CD4-positive, alpha-beta T cell treated with Interferon gamma for 1 hour (primary cell): ENCODE measurements at places on chromosomes 5 and 9.

DNA sequence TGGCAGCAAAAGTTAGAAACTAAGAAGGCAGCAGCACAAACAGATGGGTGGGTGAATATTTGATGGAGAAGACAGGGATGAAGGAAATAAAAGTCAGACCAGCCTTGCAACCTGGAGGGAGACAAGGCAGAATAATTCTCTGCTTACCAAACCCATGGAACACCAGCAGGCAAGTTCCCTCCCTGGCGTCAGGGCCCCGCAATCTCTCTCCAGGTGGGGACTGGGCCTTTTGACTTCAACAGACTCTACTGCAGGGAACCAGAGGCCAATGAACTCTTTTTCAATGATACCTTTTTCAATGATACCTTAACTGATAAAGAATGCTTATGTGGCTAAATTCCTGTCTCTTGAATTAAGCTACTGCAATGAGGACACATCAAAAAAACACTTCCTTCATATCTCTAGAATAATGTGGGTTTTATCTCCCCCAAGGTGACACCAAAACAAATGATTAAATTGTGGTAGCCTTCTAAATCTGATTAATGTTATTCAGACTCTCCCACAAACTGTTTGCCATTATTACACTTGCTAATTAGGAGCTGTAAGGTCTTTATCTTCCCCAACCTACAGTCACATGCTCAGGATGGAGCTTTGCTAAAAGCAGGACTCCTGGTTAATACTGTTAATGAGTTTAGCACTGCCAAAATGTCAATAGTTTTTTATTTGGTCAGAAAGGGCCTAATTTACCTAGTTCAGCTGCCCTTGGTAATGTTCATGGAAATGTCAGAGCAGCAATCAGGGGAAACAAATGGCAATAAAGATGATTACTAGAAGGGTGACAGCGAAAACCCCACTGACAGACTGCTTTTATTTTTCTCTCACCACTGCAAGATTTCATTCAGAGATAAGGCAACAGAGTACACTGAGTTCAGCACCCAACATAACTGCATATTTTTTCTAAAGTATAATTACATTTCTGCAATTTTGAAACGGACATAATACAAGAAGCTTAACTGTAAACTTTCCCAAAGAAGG, 165.5 kb downstream of the TSSK1B start:
- DNase-seq = no peak

- no peak for DNase-seq
Measured at GRCh38 chr9:130689937-130690700, 3.5 kb upstream of the EXOSC2 start.

GRCh38 chr9:112020680-112021596, 124.3 kb downstream of the UGCG start:
- no peak for DNase-seq

DNA sequence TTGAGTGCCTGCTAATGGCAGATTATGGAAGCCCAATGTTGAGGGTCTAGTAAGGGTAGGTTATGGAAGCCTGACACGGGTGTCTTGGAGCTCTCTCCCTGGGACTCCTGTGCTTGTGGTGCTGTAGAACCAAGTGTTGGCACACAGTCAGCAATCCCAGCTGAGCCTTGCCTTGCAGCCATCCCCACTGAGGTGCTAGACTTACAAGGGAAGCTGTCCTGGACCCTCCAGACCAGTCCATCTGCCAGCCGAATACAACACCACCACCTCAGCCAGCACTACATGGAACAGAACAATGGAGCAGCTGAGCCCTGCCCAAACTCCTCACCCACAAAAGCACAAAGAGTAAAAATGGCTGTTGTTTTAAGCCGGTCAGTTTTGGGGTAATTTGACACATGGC, 90.5 kb upstream of the DNAH5 start:
- no peak for DNase-seq

- DNase-seq = no peak
Measured at GRCh38 chr9:111449705-111450104, 34.5 kb downstream of the ECPAS start.

DNA sequence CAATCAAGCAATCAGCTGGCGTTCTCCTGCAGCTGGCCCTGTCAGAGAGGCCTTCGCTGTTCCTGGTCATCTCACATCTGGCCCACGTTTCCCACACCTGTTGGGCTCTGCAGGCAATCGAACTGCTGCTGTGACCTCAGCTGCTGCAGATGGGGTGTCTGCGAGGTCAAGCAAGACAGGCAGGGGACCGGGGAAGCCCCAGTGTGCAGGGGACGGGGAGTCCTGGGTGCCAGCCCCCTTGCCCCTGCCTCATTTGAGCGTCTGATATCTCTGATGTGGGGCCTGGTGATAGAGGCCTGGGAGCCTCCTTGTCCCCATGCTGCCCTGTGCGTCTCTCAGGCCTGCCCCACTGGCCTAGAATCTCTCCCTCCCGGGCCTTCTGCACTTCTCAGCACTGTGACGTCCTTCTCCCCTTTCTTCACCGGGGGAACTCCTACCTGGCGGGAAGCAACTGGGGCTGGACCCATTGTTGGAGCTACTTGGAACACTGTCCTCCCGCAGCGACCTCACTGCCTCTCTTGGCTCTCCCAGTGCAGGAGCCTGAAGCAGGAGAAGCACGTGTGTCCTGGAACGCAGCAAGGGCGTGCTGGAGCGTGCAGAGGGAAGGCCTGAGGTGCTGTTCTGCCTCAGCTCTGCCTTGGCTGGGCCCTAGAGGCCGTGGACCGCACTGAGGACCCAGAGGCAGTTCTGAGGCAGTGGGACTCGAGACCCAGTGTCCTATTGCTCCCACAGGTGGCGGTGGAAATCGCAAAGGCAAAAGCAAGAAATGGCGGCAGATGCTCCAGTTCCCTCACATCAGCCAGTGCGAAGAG, 3.9 kb downstream of the GRK6 start:
- DNase-seq = no peak

DNA sequence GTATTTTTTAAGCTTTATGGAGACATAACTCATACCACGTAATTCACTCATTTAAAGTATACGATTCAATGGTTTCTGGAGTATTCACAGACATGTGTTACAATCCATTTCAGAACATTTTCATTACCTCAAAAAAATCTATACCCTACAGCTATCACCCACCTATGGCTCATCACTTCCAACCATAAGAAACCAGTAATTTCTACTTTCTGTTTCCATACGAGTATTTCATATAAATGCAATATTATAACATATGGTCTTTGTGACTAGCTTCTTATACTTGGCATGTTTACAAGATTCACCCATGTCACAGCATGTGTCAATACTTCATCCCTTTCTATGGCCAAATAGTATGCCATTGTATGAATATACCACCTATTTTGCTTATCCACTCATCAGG, 18.8 kb downstream of the UBQLN1 start:
- DNase-seq = no peak

GRCh38 chr9:1870915-1871314, 144.2 kb upstream of the SMARCA2 start:
- DNase-seq = no peak

GRCh38 chr9:4299005-4299795, 668 bp downstream of the GLIS3 start:
- no peak for DNase-seq

GRCh38 chr5:117271656-117272055, 697.0 kb upstream of the SEMA6A start:
- no peak for DNase-seq

GRCh38 chr5:101067429-101067828, 164.3 kb upstream of the ST8SIA4 start:
- DNase-seq = no peak
